K562 (cell line): ENCODE measurements at places on chromosomes 13 and 19. TPM values are rescaled to one million over a fixed set of nuclear protein-coding genes. Genes with fewer than 3 reads are reported as not detected.

GRCh38 chr19:53596056-53596455 is 35.7 kb upstream of the DPRX start:
- no peak for DNase-seq

DNA sequence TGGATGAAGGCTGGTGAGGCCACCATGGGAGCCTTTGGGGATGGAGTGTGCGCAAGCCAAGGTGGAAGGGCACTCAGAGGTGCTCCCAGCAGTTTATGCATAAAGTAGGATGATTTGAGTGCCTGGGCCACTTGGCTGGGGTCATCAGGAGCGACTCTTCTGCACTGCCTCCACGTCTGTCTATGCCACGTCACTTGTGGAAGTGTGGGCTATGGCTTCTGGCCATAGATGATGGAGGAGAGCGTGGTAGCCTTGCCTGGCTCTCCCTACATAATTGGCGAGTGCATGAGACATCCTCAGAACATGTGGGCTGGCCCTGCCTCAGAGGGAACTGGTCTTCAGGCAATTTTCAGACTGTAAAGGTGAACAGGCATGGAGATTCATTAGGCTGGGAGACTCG is 182.9 kb downstream of the TEX29 start:
- DNase-seq: no peak

- DNase-seq: no peak
Observed at GRCh38 chr19:1560286-1560882, 7.7 kb downstream of the MEX3D start.

- no peak for DNase-seq
Observed at GRCh38 chr19:13794398-13794756, 866 bp upstream of the ZSWIM4 start.

- DNase-seq: peak; percentile 53
Observed at GRCh38 chr19:40689339-40690049, 957 bp downstream of the NUMBL start.

DNA sequence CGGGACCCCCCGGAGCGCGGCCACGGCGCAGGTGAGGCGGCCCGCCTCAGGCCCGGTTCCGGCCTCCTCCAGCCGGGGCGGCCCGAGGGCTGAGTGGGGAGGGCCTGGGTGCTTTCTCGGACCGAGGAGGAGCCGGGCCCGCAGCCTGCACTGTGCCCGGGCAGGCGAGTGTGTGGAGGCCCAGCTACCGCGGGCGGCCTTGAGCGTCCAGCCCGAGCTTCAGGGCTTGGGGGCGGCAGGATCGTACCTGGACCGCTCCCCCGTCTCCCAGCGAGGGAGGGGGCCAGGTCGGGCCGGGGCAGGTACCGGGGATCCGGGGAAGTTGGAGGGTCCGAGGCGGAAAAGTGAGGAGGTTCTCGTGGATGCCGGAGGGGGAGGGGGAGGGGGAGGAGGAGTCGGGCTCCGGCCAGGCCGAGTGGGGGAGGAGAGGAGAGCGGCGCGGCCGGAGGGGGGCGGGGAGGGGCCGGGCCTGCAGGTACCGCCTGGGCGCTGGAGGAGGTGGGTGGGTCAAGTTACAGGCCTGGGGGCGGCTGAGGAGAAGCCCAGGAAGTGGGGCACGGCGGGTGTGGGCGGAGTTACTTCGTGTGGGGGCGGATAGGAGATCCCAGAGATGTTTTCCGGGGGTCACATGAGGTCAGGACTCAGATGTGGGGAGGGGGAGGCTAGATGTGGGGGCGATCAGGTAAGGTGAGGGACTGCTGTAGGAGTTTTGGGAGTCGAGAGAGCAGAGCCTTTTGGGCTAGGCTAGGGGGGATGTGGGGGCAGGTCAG is 545 bp downstream of the NACC1 start:
- DNase-seq: peak; percentile 92

- DNase-seq: no peak
Observed at GRCh38 chr13:28576067-28576466, 81.1 kb upstream of the FLT1 start.

DNA sequence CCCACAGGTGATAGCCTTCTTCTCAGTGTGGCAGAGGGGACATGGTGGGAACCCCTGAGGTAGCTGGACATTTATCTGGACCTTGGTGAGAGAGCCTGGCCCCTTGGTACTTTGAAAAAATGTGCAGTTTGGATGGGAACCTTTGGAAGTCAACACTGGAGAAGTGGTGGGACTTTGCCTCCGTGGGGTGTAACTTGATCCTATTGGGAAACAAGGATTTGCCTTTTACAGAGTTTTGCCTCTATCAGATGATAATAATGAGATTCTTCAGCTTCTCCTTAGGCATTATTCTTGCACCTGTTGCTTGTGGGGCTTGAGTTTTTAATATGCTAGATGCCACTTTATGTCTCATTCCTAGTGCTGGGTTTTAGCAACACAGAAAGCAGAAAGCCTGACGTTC is 99.0 kb downstream of the ERCC5 start:
- no peak for DNase-seq

- no peak for DNase-seq
Observed at GRCh38 chr13:76848596-76848995, 37.6 kb downstream of the KCTD12 start.

GRCh38 chr13:94028650-94029049 is 450.8 kb downstream of the DCT start:
- no peak for DNase-seq

DNA sequence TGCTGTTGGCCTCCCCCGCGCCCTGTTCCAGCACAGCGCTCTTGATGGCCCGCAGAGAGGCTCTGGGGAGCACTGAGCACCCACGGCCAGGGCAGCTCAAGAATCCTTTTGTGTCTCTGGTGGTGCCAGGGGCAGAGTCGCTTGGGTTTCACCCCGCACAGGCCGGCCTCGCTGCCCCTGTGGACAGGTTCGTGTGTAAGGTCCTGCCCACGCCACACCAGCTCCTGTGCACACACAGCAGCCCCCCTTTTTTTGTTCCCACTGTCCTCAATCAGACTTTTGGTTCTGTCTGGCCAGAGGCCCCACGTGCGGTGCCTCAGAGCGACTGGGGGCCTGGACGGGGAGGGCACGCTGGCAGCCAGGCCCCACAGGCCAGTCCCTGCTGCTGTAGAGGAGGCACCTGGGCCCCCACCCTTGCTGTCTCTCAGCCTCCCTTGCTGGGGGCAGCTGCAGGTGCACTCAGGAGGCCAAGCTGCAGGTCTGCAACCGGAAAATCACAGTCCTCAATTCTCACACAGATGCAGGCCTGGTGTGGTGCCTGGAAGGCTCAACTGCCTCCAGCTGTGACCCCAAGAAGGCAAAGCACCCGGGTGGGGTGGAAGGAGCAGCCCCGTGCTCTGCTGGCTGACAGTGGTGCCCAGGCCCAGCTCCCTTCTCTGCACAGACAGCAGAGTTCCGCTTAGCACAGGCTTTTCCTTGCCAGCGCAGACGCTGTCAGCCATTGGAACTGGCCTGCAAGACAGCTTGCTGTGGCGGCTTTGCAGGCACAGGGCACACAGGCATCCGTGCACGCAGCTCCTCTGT is 12.6 kb upstream of the F7 start:
- no peak for DNase-seq

GRCh38 chr13:42680748-42681147 is 100.6 kb upstream of the FAM216B start:
- no peak for DNase-seq

Gene RAB3A
- 0.94 and 1.00 TPM in 2 replicates for polyA plus RNA-seq

Gene LCP1
- polyA plus RNA-seq: 124 and 135 TPM in 2 replicates

Gene ANKRD24
- polyA plus RNA-seq: 0.03 and 0.12 TPM in 2 replicates

Gene MYO1F
- 3.0 and 4.3 TPM in 2 replicates for polyA plus RNA-seq

Gene KANK3
- polyA plus RNA-seq: not detected in 2 replicates

Gene CLEC17A
- polyA plus RNA-seq: not detected in 2 replicates

Gene RPL36
- polyA plus RNA-seq: 1,530 and 1,653 TPM in 2 replicates
